Activated naive CD4-positive, alpha-beta T cell treated with anti-CD3 and anti-CD28 coated beads for 36 hours (primary cell): ENCODE measurements at places on chromosomes 7 and 10. TPM values are rescaled to one million over a fixed set of nuclear protein-coding genes. Genes with fewer than 3 reads are reported as not detected.

DNA sequence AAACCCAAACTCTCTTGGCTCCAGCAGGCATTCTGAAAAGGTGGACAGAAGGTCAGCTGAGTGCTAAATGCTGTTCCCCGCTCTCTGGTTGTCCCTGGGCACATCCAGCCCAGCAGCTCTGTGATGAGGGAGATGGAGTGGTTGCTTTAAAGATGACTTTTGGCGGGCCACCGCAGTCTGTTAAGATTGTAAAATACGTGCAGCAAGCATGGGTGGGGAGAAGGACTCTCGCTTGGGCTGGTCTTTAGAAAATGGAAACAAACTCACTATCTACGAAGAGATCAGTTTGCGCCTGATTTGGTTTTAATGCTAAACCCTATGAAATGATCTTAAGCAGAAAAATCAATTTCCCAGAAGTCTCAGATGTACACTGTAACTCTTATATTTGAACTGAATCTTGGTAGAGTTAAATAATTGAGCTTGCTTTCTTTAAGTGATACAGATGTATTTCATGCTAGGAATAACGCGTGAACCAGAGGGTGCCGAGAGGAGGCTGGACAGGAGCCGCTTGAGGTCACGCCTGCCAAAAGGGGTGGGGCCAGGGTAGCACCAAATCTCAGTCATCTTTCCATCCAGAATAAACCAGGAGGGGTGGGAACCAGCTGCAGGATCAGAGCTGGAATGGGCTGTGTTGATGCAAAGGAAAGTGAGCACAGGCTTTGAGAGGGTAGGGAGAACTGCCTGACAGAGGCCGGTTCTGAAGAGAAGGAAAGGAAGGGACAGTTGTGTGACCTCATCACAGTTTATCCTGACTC is 170.2 kb upstream of the MKI67 start:
- no peak for DNase-seq

GRCh38 chr10:108709927-108710722 is 1213.2 kb downstream of the XPNPEP1 start:
- no peak for DNase-seq

GRCh38 chr10:20105236-20105635 is 289.0 kb downstream of the PLXDC2 start:
- DNase-seq, result no peak

- DNase-seq, result peak; percentile 74
Measured at GRCh38 chr10:79146611-79147130, 77.9 kb downstream of the ZMIZ1 start.

- DNase-seq, result no peak
Measured at GRCh38 chr7:90958647-90959046, 305.6 kb upstream of the FZD1 start.

GRCh38 chr7:44847920-44848634 is at the start of gene H2AZ2:
H2AZ2 (minus strand) TSS chr7:44848087; CDS start chr7:44847971, 116 bp downstream.
- DNase-seq, result peak; percentile 100

GRCh38 chr10:3391657-3392056 is 219.1 kb upstream of the PITRM1 start:
- no peak for DNase-seq

GRCh38 chr7:66140924-66141323 is 26.3 kb downstream of the CRCP start:
- no peak for DNase-seq

DNA sequence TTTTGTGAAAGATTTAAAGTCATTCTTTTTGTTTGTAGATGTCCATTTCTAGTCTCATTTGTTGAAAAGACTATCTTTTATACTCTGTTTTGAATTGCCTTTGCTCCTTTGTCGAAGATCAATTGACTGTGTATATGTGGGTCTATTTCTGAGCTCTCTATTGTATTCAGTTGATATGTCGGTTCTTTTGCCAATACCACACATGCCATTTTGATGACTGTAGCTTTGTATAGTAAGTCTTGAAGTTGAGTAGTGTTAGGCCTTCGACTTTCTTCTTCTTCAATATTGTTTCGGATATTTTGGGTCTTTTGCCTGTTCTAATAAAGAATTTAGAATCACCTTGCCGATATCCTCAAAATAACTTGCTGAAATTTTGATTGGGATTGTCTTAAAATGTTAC is 104.5 kb downstream of the CCSER2 start:
- no peak for DNase-seq

DNA sequence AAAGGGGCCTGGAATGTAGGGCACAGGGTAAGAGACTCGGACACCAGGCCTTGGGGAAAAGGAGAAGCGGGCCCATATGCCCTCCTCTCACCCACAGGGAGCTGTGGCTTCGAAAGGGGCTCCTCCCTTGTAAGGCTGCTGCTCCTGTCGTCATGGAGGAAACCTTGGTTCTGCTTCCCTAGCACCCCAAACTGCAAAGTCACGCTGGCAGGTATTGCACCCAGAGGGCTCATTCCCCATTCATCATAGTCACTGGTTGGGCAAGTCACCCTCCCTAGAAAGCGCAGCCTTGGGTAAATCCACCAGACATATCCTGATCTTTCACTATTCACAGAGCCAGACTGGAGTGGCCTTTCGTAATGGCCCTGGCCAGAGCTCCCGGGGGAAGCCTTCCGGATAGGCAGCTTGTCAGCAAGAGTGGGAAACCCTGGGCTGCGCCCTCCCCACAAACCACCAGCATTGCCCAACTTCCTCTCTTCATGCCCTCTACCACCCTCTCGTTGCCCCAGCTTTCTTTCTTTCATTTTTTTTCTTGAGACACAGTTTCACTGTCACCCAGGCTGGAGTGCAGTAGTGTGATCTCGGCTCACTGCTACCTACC is 121.0 kb downstream of the HIP1 start:
- DNase-seq, result peak; percentile 72

- no peak for DNase-seq
Measured at GRCh38 chr7:101401390-101402080, 38.9 kb downstream of the COL26A1 start.

GRCh38 chr10:96638696-96639095 is 51.9 kb upstream of the TM9SF3 start:
- DNase-seq, result no peak

- no peak for DNase-seq
Measured at GRCh38 chr7:133025056-133025455, 56.8 kb downstream of the CHCHD3 start.

GRCh38 chr10:125591886-125592285 is 91.1 kb downstream of the TEX36 start:
- DNase-seq, result no peak

- no peak for DNase-seq
Measured at GRCh38 chr10:128152741-128153580, 26.7 kb upstream of the MKI67 start.

GRCh38 chr10:73850863-73851461 is 23.4 kb downstream of the CAMK2G start:
- DNase-seq, result no peak

GRCh38 chr10:132322586-132323048 is 9.4 kb upstream of the LRRC27 start:
- DNase-seq, result no peak

- DNase-seq, result no peak
Measured at GRCh38 chr10:58178811-58179210, 88.9 kb downstream of the IPMK start.

DNA sequence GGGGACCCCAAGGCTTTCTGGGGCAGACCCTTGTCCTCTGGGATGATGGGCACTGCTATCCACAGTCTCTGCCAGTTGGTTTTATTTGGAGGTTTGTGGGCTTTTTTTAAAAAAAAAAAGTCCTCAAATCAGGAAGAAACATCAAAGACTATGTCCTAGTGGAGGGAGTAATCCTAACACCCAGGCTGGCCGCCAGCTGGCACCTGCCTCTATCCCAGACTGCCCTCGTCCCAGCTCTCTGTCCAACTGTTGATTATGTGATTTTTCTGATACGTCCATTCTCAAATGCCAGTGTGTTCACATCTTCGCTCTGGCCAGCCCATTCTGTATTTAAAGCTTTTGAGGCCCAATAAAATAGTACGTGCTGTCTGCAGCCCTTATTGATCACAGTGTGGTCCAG is 61.0 kb upstream of the LRRC4 start:
- no peak for DNase-seq

- peak; percentile 77 for DNase-seq
Measured at GRCh38 chr10:73997461-73997786, 492 bp upstream of the VCL start.

DNA sequence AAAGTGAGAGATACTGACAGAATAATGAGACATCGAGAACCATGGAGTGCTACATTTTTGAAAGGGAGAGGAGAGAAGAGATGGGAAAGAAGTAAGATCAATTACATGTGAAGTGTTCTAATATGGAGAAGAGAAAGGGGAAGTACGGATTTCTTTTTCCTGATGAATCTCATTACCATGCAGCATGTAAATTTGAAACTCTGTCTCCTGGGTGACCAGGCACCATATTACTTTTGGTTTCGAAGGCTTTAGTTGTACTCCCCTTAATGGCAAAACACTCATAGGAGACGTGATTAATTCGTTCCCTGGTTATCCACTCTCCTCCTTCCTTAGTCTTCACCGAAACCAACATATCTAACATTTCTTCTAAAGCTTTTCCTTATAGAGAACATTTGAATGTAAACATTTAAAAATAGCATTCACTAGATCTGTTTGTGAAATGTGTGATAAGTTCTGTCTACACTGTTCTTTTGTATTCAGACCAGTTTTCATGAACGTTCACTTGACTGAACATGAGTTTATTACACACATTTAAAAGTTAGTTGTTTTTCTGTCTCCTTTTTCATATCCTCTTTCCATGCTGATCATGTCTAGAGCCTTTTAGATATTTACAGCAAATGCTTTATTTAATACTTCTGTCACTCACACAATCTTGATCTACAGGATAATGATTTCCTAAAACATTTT is 80.2 kb upstream of the MSRB2 start:
- DNase-seq, result no peak

- DNase-seq, result no peak
Measured at GRCh38 chr7:138460176-138460648, at the start of gene TRIM24. TRIM24 (plus strand) TSS chr7:138460259; CDS start chr7:138460549, 290 bp downstream.

DNA sequence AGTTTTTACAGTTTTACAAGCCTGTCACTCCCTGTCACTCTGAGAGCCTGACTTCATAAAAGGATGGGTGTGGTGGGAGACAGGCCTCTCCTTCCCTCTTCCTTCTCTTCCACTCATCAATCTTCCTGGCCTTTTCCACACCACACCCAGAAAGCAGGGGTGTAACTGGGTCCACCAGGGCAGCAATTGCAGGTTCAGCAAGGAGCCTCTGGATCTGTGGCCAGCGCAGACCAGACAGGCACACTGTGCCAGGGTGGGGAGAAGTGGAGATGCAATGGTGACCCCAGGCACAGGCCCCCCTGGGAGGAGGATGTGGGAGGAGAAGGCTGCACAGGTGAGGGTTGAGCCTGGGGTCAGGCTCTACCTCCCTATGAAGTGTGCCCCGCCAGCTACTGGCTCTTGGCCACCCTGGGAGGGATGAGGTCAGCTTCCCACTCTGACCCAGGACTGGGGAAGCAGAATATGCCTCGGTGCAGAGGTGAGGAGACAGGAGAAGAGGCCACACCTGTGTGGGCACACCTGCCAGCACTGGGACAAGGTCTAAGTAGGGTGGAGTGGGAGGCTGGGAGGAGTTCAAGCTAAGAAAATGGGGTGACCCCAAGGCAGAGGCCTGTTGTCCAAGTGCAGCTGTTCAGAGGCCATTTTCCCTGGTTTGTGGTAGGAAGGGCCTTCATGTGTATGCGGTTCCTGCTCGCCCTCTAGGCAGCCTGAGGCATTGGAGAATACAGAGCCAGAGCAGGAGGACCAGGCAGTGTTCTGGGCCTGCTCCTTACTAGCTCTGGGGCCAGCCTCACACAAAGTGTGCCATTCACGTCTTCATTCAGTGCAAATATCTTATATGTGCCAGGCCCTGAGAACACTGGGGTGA is 20.2 kb upstream of the TMEM72 start:
- no peak for DNase-seq

GRCh38 chr10:25817200-25817599 is 116.8 kb upstream of the MYO3A start:
- DNase-seq, result no peak

DNA sequence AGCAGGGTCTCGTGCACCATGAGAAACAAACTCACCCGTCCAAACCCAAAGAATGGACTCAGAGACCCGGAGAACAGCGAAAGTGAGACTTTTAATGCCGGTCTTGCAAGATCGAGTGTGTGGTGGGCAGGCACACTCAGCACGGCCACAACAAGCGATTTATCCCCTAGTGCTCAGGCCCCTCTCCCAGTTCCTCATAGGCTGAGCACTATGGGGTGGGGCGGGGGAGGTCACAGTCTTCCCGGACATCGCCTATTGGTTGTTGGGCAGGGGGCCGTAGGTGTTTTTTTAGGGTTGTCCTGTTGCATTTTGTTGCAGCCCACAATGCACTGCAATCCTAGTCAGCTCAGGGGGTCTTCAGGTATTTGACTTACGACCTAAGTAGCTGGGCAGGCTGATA is 608.3 kb upstream of the FOXK1 start:
- DNase-seq, result no peak

GRCh38 chr7:117673839-117674238 is 194.0 kb downstream of the CFTR start:
- no peak for DNase-seq

- DNase-seq, result no peak
Measured at GRCh38 chr10:110737886-110738634, 93.9 kb downstream of the RBM20 start.

GRCh38 chr10:86756511-86757112 is at the start of gene BMPR1A:
BMPR1A (plus strand) TSS chr10:86756619; CDS start chr10:86876019, 119,400 bp downstream.
- DNase-seq, result no peak

GRCh38 chr7:131218727-131219128 is 108.9 kb upstream of the MKLN1 start:
- DNase-seq, result no peak

GRCh38 chr10:22856444-22857074 is 71.3 kb upstream of the ARMC3 start:
- no peak for DNase-seq

GRCh38 chr7:144494355-144494754 is 90.9 kb upstream of the NOBOX start:
- no peak for DNase-seq

GRCh38 chr10:61354401-61354975 is 98.7 kb downstream of the TMEM26 start:
- DNase-seq, result no peak

GRCh38 chr10:119701861-119702260 is 24.0 kb upstream of the INPP5F start:
- DNase-seq, result no peak

- DNase-seq, result no peak
Measured at GRCh38 chr10:58189269-58189668, 78.4 kb downstream of the IPMK start.

GRCh38 chr7:51080622-51081269 is 235.9 kb downstream of the COBL start:
- no peak for DNase-seq

- no peak for DNase-seq
Measured at GRCh38 chr7:23700046-23700445, 10.0 kb upstream of the STK31 start.

ELFN1 gene
- not detected for total RNA-seq

OR9A2 gene
- not detected for total RNA-seq

HOGA1 gene
- not detected for total RNA-seq

ELN gene
- total RNA-seq, result 0.19 TPM

SLC26A5 gene
- not detected for total RNA-seq

SFTPA1 gene
- not detected for total RNA-seq

FRMD4A gene
- total RNA-seq, result 0.69 TPM
